ENCODE measurements at places on chromosomes 7 and 10. TPM values are rescaled to one million over a fixed set of nuclear protein-coding genes. Genes with fewer than 3 reads are reported as not detected.

GSAP gene
- 7.4 TPM for total RNA-seq

FOXP2 gene
- 12.5 TPM for total RNA-seq

SFTPA1 gene
- not detected for total RNA-seq

FAM25C gene
- total RNA-seq: not detected

MSMB gene
- total RNA-seq: 4.8 TPM

HOXA9 gene
- 9.6 TPM for total RNA-seq

TRIM50 gene
- 0.20 TPM for total RNA-seq

FAS gene
- total RNA-seq: 28.6 TPM

TPST1 gene
- total RNA-seq: 63.3 TPM

SLC26A4 gene
- 1.1 TPM for total RNA-seq

IKZF1 gene
- total RNA-seq: 6.5 TPM

NRBF2 gene
- total RNA-seq: 23.6 TPM

OLAH gene
- not detected for total RNA-seq

DNA sequence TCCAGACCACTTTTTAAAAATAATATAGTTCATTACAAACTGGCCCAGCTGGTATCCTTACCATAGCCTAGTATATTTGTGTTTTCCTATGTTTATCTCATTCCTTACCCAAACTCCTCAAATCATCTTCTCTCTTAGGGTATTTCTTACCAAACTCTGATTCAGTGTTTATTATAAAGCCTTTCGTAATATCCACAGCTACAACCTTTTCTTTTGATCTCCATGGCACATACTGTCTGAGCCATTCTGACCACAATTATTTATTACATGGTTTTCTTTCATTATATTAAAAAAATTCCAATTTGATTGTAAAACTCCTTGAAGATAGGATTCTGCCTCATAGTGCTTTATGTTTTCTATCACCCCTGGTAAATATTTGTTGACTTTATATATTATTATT lies 94.2 kb downstream of the LRMDA start:
- no peak for DNase-seq

DNA sequence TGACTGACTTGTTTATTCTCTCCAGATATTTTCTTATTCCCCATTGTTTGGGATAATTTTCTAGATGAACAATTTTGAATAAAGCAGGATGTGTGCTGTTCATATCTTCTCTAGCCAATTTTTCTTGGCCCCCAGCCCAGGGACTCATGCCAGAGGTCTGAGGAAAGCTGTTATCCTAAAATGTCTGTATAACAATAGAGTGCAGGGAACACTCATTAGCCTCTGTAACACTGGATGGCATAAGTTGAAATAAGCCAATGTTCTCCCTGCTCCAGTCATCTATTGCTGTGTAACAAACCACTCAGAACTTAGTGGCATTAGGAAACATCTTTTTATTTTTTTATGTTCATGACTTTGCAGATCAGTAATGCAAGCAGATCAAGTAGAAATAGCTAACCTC lies 121.7 kb upstream of the TRIM24 start:
- no peak for DNase-seq

DNA sequence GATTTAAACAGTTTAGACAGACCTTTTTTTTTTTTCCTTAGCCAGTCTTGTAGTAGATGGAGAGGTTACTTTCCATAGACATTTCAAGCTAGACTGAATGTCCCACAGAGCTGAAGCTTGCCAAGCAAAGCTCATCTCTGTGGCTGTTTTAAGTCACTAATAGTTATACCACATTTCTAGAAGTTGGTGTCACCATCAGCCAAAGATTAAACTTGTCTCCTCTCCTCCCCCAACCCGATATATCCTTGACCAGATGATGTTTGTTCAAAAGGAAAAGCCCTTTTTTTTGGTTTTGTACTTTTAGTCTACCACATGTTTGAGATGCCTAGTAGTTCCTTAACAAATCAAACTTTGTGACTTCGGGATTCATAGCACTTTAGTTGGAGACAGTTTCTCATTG lies 66.1 kb downstream of the ADD3 start:
- DNase-seq: no peak

DNA sequence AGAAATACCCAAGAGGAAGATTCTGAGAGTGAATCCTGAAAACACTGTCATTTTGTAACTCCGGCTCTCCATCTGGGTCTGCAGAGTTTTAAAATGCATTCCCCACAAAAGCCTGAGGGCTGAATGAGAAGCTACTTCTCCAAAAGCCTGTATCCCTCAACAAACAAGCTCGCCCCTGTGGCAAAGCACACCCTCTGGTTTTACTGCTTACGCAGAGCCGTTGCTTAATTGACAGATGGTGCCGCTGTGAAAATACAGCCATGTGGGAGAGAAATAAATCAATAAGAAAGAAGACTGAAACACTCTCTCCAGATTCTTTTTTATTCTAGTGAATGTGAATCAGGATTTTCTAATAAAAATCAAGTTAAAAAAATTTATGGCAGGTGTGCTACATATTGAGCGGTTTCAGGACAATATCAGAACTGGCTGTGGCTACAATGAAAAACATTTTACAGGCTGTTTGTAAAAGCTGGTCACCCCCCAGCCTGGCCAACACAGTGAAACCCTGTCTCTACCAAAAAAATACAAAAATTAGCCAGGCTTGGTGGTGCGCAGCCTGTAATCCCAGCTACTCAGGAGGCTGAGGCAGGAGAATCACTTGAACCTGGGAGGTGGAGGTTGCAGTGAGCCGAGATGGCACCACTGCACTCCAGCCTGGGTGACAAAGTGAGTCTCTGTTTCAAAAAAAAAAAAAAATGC lies 32.5 kb downstream of the C7orf33 start:
- DNase-seq: peak; percentile 41

DNA sequence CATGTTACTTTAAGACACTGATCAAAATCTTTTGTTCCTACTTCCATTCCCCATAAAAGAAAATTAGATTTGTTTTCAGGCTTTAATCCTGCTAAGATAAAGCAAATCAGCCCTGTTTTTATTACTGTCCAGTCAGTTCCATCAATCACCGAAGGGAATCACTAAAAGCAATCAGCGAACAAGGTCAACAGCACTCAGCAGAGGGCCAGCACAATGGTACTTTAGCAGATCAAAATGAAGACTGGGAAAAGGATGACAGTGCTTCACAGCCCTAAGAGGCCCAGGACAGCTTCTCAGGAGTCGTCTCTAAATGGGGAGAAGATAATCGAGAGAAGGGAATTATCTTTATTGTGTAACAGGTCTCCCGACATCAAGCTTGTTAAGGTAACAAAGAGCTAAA lies 32.7 kb downstream of the SEM1 start:
- no peak for DNase-seq

DNA sequence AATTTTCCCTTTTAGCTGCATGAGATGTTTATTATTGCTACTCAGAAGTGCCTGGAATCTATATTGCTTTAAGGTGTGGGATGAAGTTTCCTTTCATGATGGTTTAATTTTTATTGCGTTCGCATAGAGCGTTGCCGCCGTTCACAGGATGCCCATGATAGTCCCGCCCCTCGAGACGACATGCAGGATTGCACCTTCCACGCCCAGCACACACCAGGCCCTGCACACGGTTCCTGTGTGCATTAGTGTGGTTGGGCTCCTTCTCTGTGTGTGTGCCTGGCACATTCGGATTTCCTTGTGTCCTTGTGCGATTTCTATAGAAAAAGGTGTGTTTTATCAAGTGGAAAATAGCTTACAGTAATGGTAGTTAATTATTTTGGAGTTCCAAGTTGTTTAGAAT lies 42.1 kb downstream of the MGMT start:
- DNase-seq: no peak

- DNase-seq: no peak
Measured at GRCh38 chr10:95183271-95184230, 10.5 kb upstream of the ACSM6 start.

GRCh38 chr7:105388356-105389087 lies at the start of gene SRPK2:
TSS of gene SRPK2 (minus strand) at chr7:105388921.
- no peak for DNase-seq

DNA sequence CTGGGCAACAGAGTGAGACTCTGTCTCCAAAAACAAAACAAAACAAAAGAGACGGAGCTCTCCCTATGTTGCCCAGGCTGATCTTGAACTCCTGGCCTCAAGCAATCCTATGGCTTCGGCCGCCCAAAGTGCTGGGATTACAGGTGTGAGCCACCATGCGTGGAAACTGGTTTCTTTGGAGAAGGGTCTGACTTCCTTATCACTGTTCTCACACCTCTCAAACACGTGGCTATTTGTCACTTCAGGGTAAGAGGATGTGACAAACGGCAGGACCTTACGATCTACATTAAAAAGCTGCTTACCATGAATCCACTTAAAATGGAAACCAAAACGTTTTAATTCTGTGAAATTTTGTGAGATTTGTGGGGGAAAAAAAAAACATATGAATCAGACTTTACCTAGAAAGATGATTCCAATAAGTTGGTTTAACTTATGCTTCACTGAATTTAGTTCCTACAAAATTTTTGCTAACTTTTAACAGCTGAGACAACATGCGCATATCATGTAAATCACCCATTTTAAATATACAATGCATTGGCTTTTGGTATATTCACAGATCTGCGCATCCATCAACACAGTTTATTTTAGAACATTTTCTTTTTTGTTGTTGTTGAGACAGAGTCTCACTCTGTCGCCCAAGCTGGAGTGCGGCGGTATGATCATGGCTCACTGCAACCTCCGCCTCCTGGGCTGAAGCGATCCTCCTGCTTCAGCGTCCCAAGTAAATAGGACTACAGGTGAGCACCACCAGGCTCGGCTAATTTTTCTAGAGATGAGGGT lies 18.7 kb upstream of the FOXK1 start:
- no peak for DNase-seq

DNA sequence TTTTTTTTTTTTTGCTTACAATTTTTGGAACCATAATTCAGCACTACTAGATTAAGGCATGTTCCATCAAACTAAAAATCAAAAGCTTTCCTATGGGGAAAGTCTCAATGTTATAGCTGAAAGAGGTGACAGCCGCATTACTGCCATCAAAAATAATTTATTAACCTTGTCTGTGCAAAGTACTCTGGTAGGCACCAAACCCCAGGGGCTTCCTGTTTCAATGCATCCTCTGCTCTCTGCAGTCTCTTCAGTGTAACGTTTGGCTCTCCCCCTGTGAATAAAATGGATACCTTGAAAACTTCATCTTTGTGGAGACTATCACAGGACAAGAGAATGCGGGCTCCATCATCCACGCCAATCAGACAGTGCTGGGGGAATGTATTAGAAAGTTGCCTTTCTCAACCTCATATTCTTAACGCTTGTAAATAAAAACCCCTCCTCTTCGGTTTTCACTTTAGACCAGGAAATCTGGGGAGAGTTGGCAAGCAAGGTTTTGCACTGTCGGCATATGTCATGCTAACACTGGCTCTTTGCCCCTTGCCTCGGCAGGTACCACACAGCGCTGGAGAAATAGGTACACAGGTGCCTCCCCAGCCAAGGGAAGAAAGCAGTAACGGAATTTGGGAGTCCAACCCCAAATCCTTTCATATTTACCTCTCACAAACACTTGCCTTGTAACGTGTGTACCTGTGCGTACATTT lies 1.6 kb upstream of the NRG3 start:
- no peak for DNase-seq

- no peak for DNase-seq
Measured at GRCh38 chr7:103010211-103010610, 64.4 kb downstream of the FBXL13 start.

DNA sequence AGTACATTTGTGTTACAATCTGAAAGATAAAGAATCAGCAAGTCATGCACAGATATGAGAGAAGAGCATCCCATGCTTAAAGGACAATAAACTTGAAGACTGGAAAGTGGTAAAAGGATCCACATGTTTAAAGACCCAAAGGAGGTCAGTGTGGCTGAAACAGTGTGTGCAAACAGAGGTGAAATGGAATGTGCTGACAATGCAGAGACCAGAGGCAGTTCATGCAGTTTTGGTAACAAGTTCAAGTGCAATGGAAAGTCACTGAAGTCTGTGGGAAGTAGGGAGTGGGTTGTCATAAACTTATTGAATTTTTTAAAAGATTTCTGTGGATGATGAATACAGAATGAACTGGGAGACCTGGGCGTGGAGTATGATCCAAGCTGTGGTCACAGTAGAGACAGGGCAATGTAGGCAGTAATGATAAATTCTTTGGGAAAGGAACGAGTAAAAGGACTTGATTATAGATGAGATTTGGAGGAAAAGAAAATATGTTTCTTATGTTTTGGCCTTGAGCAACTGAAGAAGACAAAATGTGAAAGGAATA lies 408.0 kb downstream of the HGF start:
- no peak for DNase-seq

GRCh38 chr7:115210552-115210951 lies 288.7 kb downstream of the MDFIC start:
- no peak for DNase-seq

- no peak for DNase-seq
Measured at GRCh38 chr10:77825965-77826364, 100.6 kb downstream of the DLG5 start.

DNA sequence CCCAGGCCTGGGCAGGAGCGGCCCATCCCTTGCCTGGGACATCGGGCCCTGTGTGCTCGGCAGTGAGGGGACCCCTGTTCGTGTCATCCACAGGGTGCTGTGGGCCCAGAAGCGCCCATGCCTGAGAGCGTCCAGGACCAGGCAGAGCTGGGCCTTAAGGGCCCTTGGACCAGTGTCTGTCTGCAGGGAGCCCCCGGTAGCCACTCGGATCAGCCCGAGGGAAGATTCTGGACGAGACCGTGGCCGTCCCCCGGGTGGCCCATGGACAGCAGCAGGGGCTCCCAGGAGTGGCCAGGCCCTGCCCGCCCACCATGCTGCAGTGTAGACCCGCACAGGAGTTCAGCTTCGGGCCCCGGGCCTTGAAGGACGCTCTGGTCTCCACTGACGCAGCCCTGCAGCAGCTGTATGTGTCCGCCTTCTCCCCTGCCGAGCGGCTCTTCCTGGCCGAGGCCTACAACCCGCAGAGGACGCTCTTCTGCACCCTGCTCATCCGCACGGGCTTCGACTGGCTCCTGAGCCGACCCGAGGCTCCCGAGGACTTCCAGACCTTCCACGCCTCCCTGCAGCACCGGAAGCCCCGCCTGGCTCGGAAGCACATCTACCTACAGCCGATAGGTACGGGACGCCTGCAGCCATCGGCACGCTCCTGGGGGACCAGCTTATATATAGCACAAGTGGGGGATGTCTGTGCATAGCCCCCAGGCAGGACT lies 12.3 kb downstream of the AMZ1 start:
- DNase-seq: no peak

- peak; percentile 41 for DNase-seq
Measured at GRCh38 chr7:28853834-28854749, 104.0 kb downstream of the TRIL start.

GRCh38 chr7:155754165-155754564 lies 58.1 kb downstream of the SHH start:
- DNase-seq: no peak

GRCh38 chr7:23254051-23254681 lies 7.6 kb downstream of the GPNMB start:
- DNase-seq: no peak

- DNase-seq: no peak
Measured at GRCh38 chr10:88526501-88527105, 56.5 kb downstream of the RNLS start.

GRCh38 chr7:28836716-28837115 lies 121.4 kb downstream of the TRIL start:
- DNase-seq: no peak

GRCh38 chr7:158950914-158951635 lies 94.7 kb downstream of the DYNC2I1 start:
- no peak for DNase-seq

GRCh38 chr10:78944723-78945312 lies 123.9 kb upstream of the ZMIZ1 start:
- DNase-seq: peak; percentile 98

All from skin of body (tissue), 3 donors.